ENCODE measurements at places on chromosomes 2 and 18.
A peak's percentile ranks its signal among the peaks of the same experiment; 100 is the strongest.

GRCh38 chr18:811892-812375, at the start of gene YES1:
TSS of gene YES1 (minus strand) at chr18:812242. CDS start at chr18:756827, 55,415 bp downstream.
- peak within 1 kb of the TSS; percentile 84 for H3K4me3 ChIP-seq
- H3K36me3 ChIP-seq = no peaks in the 10 kb centered on the region
- no peaks in the 10 kb centered on the region for H3K27me3 ChIP-seq
- H3K4me1 ChIP-seq = peaks cover 17% of the 10 kb centered on the region

DNA sequence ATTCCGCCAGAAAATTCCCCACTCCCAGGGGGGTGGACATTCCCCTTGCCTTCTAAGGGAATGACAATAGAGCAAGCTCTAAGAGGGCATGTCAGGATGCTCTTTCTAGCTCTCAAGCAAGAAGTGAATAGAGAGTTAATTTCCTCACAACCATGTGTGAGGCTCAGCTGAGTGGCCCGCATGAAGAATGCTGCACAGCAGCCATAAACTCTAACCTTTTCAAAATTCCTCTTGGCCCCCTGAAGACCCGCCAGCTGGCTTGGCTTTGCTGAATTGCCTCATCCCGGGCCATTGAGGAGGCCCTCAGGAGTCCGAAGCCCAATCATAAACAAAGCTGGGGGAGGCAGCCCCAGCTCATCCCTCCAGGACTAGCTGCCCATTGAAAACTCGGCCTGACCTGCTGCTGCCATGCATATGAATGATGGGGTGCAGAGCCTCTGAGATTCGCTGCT, 38.2 kb downstream of the NRP2 start:
- H3K4me3 ChIP-seq = no peak overlapping the region
- no peaks in the 10 kb centered on the region for H3K27me3 ChIP-seq
- no peak for DNase-seq
- H3K27ac ChIP-seq = no peak overlapping the region
- H3K4me1 ChIP-seq = no peaks in the 10 kb centered on the region

DNA sequence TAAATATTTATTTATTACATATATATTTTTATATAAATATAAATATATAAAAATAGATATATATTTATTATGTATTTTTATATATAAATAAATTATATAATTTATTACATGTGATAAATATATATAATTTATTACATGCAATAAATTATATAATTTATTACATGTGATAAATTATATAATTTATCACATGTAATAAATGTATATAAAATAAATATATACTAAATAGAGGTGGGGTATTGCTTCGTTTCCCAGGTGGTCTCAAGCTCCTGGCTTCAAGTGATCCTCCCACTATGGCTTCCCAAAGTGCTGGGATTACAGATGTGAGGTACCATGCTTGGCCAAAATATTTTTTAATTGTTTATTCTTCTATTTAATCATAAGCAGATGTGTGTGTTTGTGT, 3.6 kb upstream of the G6PC2 start:
- no peaks in the 10 kb centered on the region for H3K36me3 ChIP-seq
- H3K27ac ChIP-seq = no peak overlapping the region
- DNase-seq = no peak
- H3K4me1 ChIP-seq = no peaks in the 10 kb centered on the region

DNA sequence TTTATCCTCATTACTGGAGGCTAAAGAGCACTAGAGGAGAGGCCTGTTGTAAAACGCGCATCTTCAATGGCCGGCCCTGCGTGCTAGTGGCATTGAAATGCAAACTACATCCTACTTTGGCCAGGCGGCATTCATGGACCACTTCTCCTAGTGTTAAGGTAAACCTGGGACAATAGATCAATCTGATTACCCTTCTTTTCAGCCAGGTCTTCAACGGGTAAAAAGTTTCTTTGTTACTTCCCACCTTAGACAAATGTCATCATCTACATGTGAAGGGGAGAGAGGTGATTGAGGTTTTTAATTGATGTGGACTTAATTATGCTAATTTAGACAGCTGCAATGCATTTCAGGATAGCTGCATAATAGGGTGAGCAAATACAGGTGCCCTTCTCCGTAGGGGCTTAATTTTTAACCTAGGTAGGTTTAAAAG, 628.0 kb downstream of the ZEB2 start:
- no peaks in the 10 kb centered on the region for H3K4me1 ChIP-seq
- H3K4me3 ChIP-seq = no peak overlapping the region
- H3K36me3 ChIP-seq = no peaks in the 10 kb centered on the region

DNA sequence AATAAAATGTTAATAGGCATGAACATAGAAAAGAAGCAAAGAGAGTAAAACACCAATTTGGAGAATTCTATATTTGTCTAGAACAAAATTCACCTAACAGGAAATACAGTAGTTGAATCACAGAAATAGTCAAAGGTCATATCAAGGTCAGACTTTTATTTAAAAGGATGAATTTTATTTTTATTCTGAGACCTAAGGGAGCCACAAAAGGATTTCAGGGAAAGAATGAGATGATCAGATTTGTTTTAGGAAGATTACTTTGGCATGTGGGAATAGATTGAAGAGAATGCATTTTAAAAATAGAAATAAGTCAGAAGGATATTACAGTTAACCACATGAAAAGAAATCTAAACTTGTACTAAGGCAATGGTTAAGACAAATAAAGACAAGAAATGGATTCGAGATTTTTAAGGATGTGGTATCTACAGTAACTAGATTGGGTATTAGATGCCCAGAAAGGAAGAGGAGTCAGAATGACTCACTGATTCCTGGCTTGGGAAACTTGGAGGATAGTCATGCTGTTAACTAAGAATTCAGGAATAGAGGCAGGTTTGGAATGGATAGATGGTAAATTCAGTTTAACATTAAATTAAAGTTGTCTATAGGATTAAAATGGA, 56.0 kb downstream of the METTL4 start:
- no peaks in the 10 kb centered on the region for H3K27me3 ChIP-seq
- no peak overlapping the region for H3K4me3 ChIP-seq
- peaks cover 4% of the 10 kb centered on the region for H3K4me1 ChIP-seq
- H3K27ac ChIP-seq = no peak overlapping the region
- no peak for DNase-seq

- H3K27ac ChIP-seq = no peak overlapping the region
- no peak overlapping the region for H3K4me3 ChIP-seq
- H3K36me3 ChIP-seq = no peaks in the 10 kb centered on the region
- no peaks in the 10 kb centered on the region for H3K27me3 ChIP-seq
Observed at GRCh38 chr2:620471-621302, 56.5 kb downstream of the TMEM18 start.

GRCh38 chr2:88452565-88452905, at the start of gene FOXI3:
TSS of gene FOXI3 (minus strand) at chr2:88452693. CDS start at chr2:88452535, 158 bp downstream.
- H3K4me1 ChIP-seq = peaks cover 6% of the 10 kb centered on the region
- H3K27ac ChIP-seq = no peak within 1 kb of the TSS
- H3K27me3 ChIP-seq = peaks cover 35% of the 10 kb centered on the region
- no peak within 1 kb of the TSS for H3K4me3 ChIP-seq
- no peaks in the 10 kb centered on the region for H3K36me3 ChIP-seq

DNA sequence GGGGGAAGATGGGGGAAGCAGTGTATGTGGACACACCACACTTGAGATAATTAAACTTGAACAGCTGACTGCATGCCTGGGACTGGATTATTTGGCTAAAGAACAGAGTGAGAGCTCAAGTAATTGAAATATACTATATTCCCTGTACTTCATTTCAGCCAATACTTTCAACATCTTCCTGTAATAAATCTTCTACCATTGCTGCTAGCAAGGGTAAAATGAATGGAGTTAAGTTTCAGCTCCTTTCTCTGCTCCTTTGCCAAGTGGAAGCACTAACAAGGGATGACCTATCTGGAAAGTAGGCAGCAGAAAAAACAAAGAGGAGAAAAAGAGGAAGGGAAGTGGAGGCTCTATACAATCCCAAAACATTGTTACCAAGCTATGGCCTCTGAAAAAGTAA, 50.9 kb downstream of the MMADHC start:
- DNase-seq = no peak
- H3K27me3 ChIP-seq = no peaks in the 10 kb centered on the region
- H3K27ac ChIP-seq = no peak overlapping the region
- peaks cover 5% of the 10 kb centered on the region for H3K4me1 ChIP-seq
- no peak overlapping the region for H3K4me3 ChIP-seq
- no peaks in the 10 kb centered on the region for H3K36me3 ChIP-seq

GRCh38 chr2:127195140-127196074, 24.7 kb downstream of the CYP27C1 start:
- H3K36me3 ChIP-seq = no peaks in the 10 kb centered on the region
- no peaks in the 10 kb centered on the region for H3K27me3 ChIP-seq
- DNase-seq = no peak
- H3K4me1 ChIP-seq = no peaks in the 10 kb centered on the region
- no peak overlapping the region for H3K4me3 ChIP-seq

DNA sequence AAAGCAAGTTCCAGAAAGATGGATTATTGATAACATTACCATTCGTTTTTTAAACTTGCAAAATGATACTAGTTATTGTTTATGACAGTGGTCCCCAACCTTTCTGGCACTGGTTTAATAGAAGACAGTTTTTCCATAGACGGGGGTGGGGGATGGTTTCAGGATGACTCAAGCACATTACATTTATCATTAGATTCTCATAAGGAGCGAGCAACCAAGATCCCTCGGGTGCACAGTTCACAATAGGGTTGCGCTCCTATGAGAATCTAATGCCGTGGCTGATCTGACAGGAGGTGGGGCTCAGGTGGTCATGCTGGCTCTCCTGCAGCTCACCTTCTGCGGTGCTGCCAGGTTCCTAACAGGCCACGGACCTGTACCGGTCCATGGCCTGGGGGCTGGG, 86.2 kb downstream of the BCL2 start:
- peaks cover 10% of the 10 kb centered on the region for H3K36me3 ChIP-seq
- peak overlapping the region; percentile 50 for H3K27ac ChIP-seq
- peak overlapping the region; percentile 19 for H3K4me3 ChIP-seq

GRCh38 chr2:97950329-97951154, 45.2 kb downstream of the TMEM131 start:
- H3K27me3 ChIP-seq = no peaks in the 10 kb centered on the region
- H3K4me3 ChIP-seq = no peak overlapping the region
- H3K4me1 ChIP-seq = no peaks in the 10 kb centered on the region
- no peak for DNase-seq
- no peak overlapping the region for H3K27ac ChIP-seq

All from effector memory CD4-positive, alpha-beta T cell (primary cell).